AML-193 (cell line): ENCODE measurements at places on chromosomes 2 and 18.

GRCh38 chr18:8176554-8176953 is 432.7 kb upstream of the RAB12 start:
- DNase-seq: no peak

- DNase-seq: no peak
Measured at GRCh38 chr2:10877651-10878111, 34.1 kb upstream of the KCNF1 start.

GRCh38 chr2:173223871-173224270 is 130.8 kb upstream of the CDCA7 start:
- DNase-seq: no peak

GRCh38 chr2:234680688-234681619 is 184.1 kb upstream of the ARL4C start:
- DNase-seq: no peak

GRCh38 chr18:37553633-37554398 is 11.8 kb downstream of the CELF4 start:
- DNase-seq: no peak

DNA sequence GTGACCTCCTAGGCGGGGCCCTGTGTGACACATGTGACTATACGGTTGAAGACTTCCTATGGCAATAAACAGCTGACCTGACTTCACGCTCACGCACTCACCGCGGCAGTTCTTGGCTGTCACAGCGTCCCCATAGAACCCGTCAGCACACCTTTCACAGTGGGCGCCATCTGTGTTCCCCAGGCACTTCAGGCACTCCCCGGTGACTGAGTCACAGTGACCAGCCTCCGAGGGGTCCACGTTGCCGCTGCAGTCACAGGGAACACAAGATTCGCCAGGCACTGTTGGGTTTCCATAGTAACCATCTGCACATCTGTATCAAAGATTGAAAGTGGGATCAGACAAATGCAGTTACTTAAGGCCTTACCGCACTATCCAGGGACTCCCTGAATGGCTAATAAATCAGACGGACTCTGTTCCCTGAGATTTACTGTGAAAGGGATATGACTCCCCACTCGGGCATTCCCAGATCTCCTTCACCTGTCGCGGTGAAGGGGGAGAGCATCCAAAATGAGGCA is 94.5 kb downstream of the LAMA1 start:
- no peak for DNase-seq

DNA sequence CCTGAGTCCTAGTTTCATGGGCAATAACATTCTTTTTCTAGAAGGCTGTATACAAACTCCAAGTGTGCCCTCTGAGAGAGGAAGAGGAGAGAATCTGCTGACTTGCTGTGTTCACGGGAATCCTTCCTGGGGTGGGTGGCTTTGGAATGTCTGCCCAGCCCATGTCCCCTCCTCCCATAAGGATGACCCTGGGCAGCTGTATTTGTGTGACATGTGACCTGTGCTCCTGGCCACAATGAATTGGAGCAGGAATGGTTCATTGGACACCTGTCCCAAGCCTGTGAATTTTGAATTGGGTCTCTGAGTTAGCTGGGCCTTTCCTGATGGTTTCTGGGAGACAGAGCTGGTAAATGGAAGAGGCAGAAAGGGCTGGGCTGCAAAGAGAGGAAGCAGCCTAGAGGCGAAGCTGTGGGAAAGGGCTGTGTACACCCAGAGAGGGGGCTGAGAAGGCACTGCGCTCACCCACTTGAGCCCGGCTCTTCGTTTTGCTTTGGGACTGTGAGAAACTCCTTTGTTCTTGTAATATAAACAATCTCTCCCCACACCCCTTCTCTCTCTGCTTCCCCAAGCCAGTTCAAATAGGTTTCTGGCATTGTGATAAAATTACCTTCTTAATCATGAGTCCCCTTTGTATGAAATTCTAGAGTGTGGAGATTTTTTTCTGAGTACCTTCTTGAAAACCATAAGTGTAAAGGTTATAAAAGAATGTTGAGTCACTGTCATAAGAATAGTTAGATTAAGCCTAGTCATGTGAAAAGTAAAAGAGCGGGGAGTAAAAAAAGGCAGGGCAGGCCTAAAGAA is 49.8 kb downstream of the SLC4A5 start:
- no peak for DNase-seq
